ENCODE measurements at places on chromosomes 12 and 14. TPM values are rescaled to one million over a fixed set of nuclear protein-coding genes. Genes with fewer than 3 reads are reported as not detected.

- H3K4me1 ChIP-seq, result no peaks in the 10 kb centered on the region
- no peak overlapping the region for H3K4me3 ChIP-seq
- no peaks in the 10 kb centered on the region for H3K27me3 ChIP-seq
- DNase-seq, result no peak
- no peak overlapping the region for H3K27ac ChIP-seq
These were observed 160.8 kb upstream of the GZMB start for GRCh38 chr14:24794644-24795305.

DNA sequence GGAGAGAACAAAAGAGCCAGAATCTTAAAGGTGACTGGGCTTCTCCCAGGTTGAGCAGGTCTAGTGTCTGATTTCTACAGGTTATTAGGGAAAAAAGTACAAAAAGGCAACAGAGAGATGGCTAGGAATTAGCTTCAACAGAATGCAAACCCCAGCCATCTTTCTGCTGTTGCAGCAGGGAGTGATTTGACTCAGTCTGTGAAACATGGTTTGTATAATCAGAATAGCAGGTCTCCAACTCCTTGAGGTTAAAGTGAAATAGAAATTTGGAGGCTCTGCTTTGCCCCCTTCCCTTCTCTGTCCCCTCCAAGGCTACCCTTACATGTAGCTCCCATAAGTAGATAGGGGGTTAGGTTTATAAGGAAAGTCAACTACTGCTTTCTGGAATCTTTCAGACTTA, 105.8 kb downstream of the AKAP6 start:
- H3K27ac ChIP-seq, result no peak overlapping the region
- no peaks in the 10 kb centered on the region for H3K27me3 ChIP-seq
- H3K4me1 ChIP-seq, result no peaks in the 10 kb centered on the region
- no peaks in the 10 kb centered on the region for H3K36me3 ChIP-seq
- DNase-seq, result no peak
- H3K4me3 ChIP-seq, result no peak overlapping the region

DNA sequence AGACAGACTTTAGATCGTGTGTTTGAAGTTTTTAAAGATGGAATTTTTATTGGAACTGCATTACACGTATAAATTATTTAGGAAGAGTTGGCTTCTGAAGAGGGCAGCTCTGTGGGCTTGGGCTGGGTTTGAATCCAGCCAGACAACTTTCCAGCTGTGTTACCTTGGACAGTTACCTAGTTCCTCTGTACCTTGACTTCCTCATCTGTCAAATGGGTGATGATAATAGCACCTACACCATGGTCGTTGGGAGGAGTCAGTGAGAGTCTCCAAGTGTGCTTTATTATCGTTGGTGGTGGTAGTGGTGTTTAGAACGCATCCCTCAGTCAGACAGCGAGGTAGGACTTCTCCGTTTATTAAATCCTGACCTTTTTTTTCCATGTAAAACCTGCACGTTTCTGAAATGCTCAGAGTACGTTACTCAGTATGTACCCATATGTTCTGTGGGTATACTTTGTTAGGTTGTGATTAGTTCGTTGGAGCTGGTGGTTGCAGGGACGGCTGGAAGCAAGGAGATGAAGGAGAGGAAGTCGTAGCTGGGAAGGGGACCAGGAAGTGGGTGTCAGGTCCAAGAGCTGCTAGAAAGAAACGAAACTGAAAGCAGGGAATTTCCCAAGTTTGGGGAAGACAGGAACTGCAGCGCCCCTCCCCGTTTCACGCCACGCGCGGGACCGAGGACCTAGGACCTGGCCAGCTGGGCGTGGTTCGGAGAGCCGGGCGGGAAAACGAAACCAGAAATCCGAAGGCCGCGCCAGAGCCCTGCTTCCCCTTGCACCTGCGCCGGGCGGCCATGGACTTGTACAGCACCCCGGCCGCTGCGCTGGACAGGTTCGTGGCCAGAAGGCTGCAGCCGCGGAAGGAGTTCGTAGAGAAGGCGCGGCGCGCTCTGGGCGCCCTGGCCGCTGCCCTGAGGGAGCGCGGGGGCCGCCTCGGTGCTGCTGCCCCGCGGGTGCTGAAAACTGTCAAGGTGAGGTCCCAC, at the start of gene OAS3:
Gene OAS3, plus strand, starts transcription at position 734 of the 979 bp plus-strand sequence. Its CDS starts 57 bp downstream, at position 791.
- peak within 1 kb of the TSS; percentile 94 for H3K4me3 ChIP-seq
- peak within 1 kb of the TSS; percentile 69 for H3K27ac ChIP-seq
- DNase-seq, result peak; percentile 89
- no peaks in the 10 kb centered on the region for H3K36me3 ChIP-seq

Gene CACNA1C
- 3.8 TPM for total RNA-seq

DNA sequence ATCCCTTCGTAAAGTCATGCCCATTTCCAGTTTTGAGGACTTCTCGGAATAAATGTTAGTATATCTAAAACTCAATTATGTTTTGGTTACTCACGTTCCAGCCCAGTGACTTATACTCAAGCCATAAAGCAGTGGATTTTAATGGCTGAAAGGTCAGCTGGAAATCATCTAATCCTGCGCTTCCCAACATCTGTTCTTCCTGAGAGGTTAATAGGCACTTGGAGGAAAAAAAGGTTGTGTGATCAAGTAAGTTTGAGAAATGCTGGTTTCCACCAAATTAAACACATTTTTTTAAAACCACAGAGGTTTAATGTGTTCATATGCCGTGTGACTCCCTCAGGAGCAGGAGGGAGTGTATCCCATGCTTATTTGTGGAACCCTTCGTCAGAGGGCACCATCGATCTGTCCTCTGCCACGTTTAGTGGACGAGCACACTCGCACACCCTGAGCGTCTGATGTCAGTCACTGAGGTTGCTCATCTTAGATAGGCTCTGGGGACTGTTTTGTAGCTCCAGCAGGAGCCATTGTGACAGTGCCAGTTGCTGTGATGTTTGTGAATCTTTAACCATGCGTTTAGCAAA, 41.4 kb downstream of the FBXL14 start:
- H3K27ac ChIP-seq, result no peak overlapping the region
- no peaks in the 10 kb centered on the region for H3K36me3 ChIP-seq
- H3K4me1 ChIP-seq, result no peaks in the 10 kb centered on the region
- H3K27me3 ChIP-seq, result no peaks in the 10 kb centered on the region
- DNase-seq, result no peak
- no peak overlapping the region for H3K4me3 ChIP-seq

DNA sequence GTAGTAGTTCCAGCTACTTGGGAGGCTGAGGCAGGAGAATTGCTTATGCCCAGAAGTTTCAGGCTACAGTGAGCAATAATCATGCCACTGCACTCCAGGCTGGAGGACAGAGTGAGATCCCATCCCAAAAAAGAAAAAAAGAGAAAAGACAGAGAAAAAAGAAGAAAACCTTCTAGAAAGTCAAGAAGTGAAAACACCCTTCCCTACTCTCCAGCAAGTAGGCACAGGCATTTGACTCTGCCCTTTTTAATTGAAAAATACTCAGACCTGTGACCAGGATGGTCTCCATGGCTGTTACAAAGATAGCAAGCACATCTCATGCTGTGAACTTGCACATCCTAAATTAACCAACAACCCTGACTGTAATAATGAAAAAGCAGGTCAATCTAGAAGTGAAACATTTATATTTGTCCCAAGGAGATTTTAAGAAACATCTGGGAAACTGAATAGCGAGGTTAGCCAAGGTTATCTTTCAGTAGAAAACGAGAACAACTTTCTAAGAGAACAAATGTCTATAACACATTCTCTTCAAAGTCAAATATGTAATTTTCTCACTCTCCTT, 2.0 kb downstream of the TMTC1 start:
- H3K27me3 ChIP-seq, result no peaks in the 10 kb centered on the region
- H3K36me3 ChIP-seq, result no peaks in the 10 kb centered on the region
- no peak overlapping the region for H3K27ac ChIP-seq
- H3K4me3 ChIP-seq, result peak overlapping the region; percentile 90
- DNase-seq, result no peak

GRCh38 chr12:68269779-68270178, 16.4 kb upstream of the IL22 start:
- H3K27ac ChIP-seq, result no peak overlapping the region
- no peak overlapping the region for H3K4me3 ChIP-seq
- H3K36me3 ChIP-seq, result no peaks in the 10 kb centered on the region
- DNase-seq, result no peak
- H3K4me1 ChIP-seq, result no peaks in the 10 kb centered on the region

DNA sequence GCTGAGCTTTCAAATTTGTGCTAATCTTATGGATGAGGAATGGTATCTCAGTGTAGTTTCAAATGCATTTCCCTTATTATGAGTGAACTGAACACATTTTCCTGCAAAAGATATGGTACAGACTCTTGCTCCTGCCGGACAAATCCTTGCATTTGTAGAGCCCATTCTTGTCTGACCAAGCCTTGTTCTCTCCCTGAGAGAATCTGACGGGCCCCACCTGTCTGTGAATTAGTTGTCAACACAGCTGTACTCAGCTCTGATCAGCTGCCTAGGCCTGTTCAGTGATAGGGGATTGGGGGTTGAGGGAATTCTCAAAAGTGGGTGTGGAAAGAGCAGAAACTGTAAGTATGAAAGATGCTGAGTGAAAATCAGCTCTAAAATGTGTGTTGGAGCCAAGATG, 42.8 kb upstream of the SCN8A start:
- no peaks in the 10 kb centered on the region for H3K4me1 ChIP-seq
- peaks cover 5% of the 10 kb centered on the region for H3K27me3 ChIP-seq
- no peaks in the 10 kb centered on the region for H3K36me3 ChIP-seq
- H3K4me3 ChIP-seq, result no peak overlapping the region

- no peaks in the 10 kb centered on the region for H3K27me3 ChIP-seq
- no peaks in the 10 kb centered on the region for H3K36me3 ChIP-seq
- H3K4me3 ChIP-seq, result no peak overlapping the region
- DNase-seq, result peak; percentile 60
- no peak overlapping the region for H3K27ac ChIP-seq
These were observed 79.9 kb downstream of the BCL11B start for GRCh38 chr14:99192028-99192621.

DNA sequence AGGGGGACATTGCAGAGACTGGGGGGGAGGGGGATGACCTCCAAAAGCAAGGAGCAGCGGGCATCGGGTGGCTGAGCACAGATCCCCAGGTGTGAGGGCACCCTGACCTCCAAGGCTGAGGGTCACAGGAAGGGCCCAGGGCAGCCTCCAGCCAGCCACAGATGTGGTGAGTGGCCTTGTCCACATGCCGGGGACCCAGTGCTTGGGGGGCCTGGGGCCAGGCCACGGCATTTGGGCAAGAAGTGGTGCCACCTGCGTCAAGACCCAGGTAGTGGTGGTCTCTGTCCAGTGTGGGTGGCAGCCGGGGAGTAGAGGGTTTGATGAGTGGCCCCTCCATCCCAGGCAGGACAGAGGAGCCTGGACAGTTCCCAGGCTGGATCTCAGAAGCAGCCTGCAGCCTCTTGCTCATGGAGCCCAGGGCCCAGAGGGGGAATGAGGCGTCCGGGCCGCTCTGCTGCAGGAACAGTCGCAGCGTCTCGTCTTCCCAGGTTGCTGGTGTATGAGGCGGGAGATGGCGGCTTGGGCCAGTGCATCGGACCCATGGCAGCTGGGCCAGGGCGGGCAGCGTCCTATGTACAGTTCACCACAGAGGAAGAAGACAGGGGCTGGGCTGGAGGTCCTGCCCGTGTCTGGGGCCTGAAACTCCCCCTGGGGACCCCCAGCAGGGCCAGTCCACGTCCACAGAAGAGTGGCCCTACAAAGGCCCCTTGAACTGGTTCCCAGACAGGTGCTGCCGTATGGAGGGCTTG, 33.5 kb downstream of the CCNK start:
- H3K4me3 ChIP-seq, result no peak overlapping the region
- H3K27me3 ChIP-seq, result no peaks in the 10 kb centered on the region
- H3K36me3 ChIP-seq, result no peaks in the 10 kb centered on the region
- no peak for DNase-seq
- no peak overlapping the region for H3K27ac ChIP-seq
- H3K4me1 ChIP-seq, result peaks cover 7% of the 10 kb centered on the region

DNA sequence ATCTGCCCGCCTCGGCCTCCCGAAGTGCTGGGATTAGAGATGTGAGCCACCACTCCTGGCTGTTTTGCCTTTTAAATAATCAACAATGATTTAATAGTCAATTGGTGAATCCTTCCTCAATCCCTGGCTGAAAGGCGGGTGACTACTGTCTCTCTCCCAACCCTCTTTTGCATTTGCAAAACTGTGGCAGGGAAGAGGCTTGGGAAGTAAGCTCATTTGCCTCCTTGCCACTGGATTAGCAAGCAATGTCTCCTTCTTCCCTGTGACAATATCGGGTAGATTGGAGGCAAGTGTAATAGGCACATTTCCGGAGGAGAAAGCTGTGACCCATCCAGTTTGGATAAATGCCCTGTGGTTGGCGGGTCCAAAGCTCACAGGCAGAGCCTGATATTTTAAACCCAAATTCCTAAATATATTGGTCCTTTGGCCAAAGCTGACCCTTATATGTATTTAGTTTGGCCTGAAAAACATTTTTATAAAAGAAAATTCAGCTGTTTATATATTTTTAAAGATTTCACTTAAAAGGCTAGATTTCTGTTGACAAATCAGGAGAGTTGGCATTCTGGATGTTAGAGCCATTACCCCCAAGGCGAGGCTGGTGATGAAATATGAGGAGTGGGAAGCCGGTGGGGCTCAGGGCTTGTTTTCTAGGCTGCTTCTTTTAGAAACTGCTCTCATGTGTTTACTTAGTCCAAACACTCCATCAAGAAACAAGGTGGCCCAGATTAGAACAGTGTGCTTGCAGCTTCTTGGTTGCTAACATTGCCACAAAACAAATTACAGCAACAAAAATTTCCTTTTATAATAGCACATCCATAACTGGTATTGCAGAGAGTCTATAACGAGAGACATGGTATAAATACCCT, 646.9 kb upstream of the TMEM132C start:
- H3K4me1 ChIP-seq, result no peaks in the 10 kb centered on the region
- no peaks in the 10 kb centered on the region for H3K36me3 ChIP-seq
- no peaks in the 10 kb centered on the region for H3K27me3 ChIP-seq
- H3K27ac ChIP-seq, result no peak overlapping the region
- no peak overlapping the region for H3K4me3 ChIP-seq

Gene KRT85
- total RNA-seq, result not detected

DNA sequence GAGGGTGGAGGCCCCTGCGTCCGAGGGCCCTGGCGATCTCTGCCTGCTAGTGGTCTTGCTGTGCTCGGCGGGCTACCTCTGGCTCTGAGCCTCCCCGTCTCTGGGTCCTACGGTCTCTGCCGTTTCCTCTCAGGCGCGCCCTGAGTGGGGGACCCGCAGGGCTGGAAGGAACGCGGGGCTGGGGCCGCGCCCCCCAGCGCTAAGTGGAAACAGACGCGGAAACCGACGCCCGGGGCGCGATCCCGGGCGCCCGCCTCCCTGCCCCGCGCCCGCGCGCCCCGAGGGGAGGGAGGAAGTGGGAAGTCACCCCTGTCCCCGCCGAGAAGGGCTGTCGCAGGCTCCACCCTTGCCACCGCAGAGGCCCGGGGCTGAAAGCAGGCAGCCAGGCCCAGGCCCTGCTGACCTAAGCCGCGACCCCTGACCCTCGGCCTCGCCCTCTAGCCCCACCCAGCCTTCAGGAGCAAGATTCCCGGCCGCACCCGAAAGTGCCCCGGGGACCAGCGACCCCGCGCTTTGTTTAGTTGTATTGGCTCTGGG, 831 bp downstream of the CRIP1 start:
- H3K27ac ChIP-seq, result no peak overlapping the region
- H3K36me3 ChIP-seq, result no peaks in the 10 kb centered on the region
- H3K4me1 ChIP-seq, result peaks cover 37% of the 10 kb centered on the region
- DNase-seq, result no peak
- H3K4me3 ChIP-seq, result no peak overlapping the region
- H3K27me3 ChIP-seq, result peaks cover 11% of the 10 kb centered on the region

Gene TMEM233
- total RNA-seq, result 0.17 TPM
